ENCODE measurements at places on chromosomes 13 and 19.

DNA sequence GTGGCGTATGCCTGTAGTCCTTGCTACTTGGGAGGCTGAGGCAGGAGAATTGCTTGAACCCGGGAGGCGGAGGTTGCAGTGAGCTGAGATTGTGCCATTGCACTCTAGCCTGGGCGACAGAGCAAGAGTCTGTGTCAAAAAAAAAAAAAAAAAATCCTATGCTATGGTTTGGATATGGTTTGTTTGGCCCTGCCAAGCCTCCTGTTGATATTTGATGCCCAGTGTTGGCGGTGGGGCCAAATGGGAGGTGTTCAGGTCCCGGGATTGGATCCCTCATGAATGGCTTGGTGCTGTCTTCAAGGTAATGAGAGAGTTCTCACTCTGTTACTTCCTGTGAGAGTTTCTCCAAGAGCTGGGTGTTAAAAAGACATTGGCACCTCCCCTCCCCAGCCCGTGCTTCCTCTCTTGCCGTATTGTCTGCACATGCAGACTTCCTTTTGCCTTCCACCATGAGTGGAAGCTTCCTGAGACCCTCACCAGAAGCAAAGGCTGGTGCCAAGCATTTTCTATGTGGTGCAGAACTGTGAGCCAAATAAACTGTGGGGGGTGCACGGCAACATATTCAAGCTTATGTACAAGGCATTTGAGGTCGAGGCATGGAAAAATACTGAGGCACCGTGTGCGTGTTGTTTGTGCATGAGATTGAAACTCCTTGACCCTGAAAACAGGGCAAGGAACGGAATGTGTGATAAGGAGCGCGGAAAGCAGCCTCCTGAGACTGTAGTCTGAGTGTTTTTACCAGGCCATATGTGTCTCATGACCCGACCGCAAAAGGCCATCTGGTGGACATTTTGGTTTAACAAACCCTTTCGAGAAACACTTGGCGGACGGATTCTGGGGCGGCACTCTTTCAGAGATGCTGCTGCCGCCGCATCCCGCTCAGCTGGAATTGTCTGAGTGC, 7.3 kb downstream of the SIGLEC9 start:
- no peak for DNase-seq

- no peak for DNase-seq
These were observed 205.0 kb upstream of the RFC3 start for GRCh38 chr13:33612641-33613638.

DNA sequence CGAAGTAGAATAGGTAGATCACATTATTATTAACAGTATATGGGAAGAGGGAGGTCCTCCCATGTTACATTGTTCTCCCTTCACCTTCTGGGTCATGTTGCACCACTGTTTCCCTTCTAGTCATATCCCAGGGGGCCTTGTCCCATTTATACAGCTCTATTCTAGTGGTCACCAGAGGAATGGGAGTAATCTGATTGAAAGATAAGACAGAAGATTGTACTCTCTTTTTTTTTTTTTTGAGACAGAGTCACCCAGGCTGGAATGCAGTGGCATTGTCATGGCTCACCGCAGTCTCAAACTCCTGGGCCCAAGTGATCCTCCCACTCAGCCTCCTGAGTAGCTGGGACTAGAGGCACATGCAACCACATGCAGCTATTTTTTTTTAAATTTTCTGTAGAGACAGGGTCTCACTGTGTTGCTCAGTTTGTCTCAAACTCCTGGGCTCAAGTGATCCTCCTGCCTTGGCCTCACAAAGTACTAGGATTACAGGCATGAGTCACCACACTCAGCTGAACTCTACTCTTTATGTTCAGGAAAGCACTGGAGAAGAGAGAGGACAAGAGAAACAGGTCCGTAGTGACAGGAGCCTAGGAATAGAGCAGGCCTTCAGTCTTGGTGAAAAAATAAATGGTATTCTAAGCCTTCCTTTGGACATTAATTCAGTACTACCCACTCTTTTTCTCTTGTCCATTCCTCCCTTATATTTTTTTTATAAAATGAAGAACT, 4.3 kb upstream of the ZNF529 start:
- peak; percentile 56 for DNase-seq

DNA sequence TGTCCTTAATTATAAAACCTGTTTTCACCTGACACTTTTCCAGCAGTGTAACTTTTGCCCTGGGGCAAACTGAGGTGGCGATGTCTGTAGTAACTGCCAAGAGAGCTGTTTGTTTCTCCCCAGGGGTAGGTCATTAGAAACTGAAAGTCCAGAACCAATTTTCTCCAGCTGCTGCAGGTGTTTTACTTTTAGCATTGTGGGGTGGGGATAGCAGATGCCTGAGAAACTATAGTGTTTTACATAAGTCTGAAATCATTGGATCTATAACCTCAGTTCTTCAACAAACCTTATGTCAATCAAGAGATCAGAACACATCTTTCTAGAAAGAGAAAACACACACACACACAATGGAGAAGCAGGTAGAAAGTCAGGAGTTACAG, 92.7 kb downstream of the LHFPL6 start:
- no peak for DNase-seq

GRCh38 chr13:46662690-46663089, 109.7 kb downstream of the LRCH1 start:
- no peak for DNase-seq

DNA sequence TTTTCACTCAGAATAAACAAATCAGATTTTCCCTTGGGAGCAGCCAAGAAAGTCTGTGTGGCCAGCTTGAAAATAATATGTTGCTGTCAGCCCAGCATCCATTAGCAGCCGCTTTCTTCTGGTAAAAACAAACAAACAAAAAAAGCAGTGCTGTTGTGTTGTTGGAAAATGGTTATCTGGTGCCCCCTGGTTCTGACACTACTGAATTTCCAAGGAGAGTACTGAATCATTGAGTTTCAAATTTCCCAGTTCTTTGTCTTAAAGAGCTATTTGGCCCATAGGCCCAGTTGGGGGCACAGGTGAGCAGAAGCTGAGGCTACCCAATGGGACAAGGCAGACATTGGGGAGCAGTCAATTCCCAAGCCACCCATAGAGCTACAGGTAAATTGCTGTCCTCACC, 995.9 kb downstream of the UQCRFS1 start:
- DNase-seq, result no peak

GRCh38 chr19:51016798-51017683, 2.5 kb downstream of the KLK10 start:
- DNase-seq, result no peak

DNA sequence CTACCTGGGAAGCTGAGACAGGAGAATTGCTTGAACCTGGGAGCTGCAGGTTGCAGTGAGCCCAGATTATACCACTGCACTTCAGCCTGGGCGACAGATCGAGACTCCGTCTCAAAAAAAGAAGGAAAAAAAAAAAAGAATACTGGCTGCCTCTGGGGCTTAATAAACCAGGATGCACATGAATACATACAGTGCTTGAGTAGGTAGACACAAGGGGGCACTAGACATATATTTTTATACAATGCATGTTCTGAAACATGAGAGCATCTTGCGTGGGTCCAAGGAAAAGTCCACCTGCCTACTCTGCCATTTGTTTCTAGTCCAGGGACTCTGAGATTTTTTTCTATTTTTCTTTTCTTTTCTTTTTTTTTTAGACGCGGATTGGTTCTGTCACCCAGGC, 31.2 kb downstream of the KEAP1 start:
- DNase-seq, result peak; percentile 48
